Esophagus mucosa (tissue), 1 donor: ENCODE measurements at places on chromosomes 1 and 21. TPM values are rescaled to one million over a fixed set of nuclear protein-coding genes. Genes with fewer than 3 reads are reported as not detected.

Gene CACNA1S
- total RNA-seq = not detected

Gene LCE1D
- not detected for total RNA-seq

Gene NUDC
- total RNA-seq = 35.7 TPM

Gene IKBKE
- total RNA-seq = 14.2 TPM

Gene CD46
- total RNA-seq = 136 TPM

Gene INAVA
- total RNA-seq = 54.8 TPM

Gene RHD
- total RNA-seq = not detected

Gene LAMB3
- total RNA-seq = 76.7 TPM

Gene UBQLN4
- 23.0 TPM for total RNA-seq

Gene EFNA3
- 20.6 TPM for total RNA-seq

Gene TCHH
- total RNA-seq = 0.08 TPM
